Mesenchymal stem cell (in vitro differentiated cells and primary cell): ENCODE measurements at places on chromosomes 1 and 21.

DNA sequence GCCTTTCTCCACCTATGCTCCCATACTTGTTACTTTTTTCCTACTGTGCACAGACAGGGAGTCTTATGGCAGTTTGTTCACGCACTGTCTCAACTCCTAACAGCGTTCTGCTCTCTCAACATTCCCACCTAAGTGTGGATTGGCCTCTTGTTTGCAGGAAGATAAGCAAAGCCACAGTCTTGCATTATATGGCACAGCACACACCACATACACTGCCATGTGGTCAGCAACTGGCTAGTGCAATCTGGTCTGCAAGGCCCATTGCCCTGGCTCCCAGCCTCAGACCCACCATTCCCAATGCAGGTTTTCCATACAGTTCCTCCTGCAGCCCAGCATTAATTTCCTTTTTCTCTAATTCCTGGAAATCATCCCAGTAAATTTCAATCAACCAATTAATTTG, 38.3 kb upstream of the LAMC2 start:
- DNase-seq, result no peak

DNA sequence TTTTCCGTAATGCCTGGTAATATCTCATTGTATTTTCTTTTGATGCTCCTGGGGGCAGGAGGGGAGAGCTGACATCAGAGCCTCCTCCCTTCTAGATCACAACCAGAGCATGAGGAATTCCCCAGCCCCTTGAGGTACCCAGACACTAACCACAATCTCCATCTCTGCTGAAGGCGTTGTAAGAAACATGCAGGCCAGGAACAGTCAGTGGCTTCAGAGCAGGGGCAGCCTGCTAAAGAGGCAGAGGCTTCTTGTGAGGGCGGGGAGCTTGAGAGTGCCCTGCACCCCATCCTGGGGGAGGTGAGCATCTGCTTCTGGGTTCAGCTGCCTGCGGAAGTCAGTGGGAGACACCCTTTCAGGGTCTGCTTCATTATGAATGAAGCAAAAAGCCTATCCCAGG, 19.0 kb downstream of the MAPKAPK2 start:
- no peak for DNase-seq

DNA sequence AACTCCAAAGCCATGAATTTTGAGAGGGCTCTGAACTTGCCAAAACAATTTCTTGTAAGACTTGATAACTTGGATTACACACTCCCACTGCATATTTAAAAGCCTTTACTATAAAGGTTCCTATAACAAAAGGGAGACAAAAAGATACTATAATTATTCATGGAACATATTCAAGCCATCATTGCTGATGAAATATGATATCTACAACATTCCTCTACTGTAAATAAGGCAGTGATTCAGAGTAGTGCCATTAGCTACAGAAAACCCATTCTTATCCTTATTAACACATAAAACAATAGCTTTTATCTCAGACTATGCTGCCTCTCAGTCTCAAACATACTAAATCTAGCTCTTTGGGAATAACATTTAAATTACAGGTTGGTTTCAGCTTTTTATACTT, 675.5 kb upstream of the CXADR start:
- DNase-seq, result no peak

DNA sequence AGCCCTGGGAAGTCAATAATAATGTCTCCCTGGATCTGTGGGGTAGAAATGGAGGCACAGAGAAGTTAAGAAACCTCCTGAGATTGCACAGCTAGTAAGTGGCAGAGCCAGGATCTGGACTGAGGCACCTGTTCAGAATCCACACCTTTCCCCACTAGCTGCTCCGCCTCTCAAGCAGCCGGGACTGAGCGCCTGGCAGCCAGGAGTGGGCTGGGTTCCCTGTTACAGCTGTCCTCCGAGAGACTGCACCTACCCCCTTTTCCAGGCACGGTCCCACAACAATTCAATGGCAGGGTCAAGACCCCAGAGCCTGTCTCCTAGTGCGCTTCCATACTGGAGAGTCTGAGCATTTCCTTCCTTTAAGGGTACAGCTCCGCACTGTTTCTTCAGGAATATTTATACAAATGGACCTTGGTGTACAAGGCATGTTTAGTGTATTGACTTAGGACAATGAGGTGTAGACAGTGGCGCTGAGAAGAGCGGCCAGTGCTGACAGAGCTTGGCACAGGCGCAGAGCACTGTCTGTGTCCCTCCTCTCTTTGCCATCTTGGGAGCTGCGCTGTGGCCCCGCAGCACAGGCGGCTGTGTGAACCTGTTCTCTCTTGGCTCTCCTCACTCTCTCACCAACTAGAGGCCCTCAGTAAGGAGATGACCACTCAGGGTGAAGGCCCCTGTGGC, 24.4 kb downstream of the GRHL3 start:
- DNase-seq, result no peak

DNA sequence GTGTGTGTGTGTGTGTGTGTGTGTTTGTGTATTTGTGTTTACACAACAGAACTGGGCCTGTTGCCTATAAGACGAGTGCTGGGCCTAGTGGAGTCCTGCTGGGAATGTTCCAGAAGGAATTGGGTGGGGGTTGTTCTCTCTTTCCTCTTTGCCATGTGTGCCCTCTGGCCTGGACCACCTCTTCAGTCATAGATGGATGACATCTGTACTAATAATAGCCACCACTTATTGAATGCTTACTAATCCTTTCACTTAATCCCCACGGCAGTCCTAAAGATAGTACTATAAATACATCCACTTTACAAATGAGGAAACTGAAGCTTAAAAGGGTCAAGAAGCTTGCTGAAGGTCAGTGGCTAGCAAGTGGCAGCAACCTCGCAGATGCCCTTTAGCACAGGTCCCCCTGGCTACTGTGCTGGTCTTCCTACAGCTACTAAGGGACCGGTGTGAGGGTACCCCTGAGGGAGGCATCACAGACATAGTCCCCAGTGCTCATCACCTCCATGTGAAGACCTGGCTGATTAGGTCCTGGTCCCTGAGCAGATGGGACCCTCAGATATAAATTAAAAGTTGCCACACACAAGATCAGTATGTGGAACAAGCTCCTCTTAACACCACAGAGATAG, 55.2 kb upstream of the KIF1B start:
- peak; percentile 89 for DNase-seq

- peak; percentile 27 for DNase-seq
Observed at GRCh38 chr1:69993810-69994209, 211.6 kb downstream of the LRRC40 start.

DNA sequence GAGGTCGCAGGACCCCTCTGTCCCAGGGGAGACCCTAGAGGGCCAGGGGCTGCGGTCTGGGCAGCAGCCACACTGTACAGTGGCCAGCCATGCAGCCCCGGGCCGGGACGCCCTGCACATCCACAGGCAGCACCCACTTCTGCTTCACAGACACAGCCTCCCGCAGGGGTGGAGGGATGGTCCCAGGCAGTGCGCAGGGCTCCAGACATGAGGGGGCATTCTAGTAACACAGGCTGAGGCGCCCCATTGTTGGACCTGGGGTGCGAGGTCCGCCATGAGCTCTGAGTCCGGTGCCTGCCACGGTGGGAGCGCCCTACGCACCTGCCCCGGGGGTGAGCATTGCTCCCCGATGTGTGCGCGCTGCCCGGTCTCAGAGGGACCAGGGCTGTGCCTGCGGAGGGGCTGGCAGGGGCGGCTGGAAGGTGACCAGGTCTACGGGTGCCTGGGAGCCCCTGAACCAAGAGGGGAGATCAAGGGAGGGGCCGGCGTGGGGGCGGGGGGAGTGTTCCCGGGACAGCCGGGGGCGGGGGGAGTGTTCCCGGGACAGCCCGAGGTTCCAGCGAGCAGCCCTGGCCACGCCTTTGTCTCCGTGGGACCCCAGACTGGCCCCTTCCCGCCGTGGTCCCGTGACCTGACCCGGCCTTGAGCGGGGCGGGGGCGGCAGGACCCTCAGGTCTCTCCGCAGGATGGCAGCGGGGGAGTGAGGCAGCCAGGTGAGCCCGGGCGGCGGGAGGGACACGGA, 4.5 kb downstream of the MMEL1 start:
- no peak for DNase-seq

GRCh38 chr1:119715542-119715941, 3.8 kb downstream of the PHGDH start:
- peak; percentile 68 for DNase-seq

GRCh38 chr1:19921310-19921709, 2.1 kb downstream of the PLA2G2E start:
- DNase-seq, result no peak

DNA sequence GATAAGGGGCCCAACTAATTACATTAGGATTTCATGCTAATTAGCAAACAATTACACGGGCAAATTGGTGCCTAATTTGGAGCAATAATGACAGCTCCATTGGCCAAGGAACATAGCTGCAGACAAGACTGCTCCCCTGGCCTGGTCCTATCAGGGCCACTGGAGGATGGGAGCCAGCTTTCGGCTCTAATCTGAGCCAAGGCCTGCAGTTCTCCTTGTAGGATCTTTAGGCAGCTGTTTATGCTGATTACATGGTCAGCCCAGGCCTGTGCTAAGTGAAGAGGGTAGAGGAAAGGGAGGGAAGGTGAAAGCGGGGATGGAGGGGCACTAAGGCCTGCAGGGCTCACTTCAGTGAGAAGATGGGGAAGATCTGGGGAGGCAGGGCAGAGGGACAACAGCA, 12.4 kb upstream of the ADGRB2 start:
- DNase-seq, result no peak

DNA sequence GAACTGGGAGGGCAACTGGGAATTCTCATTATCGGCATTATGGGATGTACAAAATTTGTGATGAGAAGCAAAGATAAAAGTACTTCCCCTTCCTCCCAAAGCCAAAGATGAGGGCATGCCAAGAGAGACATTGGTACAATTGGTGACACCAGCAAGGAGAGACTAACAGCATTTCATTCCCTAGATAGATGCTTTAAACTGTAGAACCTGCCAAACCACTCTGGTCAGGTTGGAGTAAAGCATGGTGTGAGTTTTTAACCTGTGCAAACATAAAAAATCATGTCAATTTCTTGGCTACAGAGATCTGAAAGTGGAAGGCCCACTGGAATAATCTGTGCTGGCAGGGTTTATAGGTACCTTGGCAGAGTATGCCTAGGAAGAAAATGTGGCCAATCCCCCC, 19.4 kb downstream of the CTXND2 start:
- DNase-seq, result no peak

- DNase-seq, result no peak
Observed at GRCh38 chr1:205668951-205669340, 11.4 kb downstream of the SLC45A3 start.

GRCh38 chr1:27395441-27396195, 3.2 kb downstream of the GPR3 start:
- peak; percentile 59 for DNase-seq

GRCh38 chr1:114250683-114251572, 97.3 kb upstream of the SYT6 start:
- no peak for DNase-seq

DNA sequence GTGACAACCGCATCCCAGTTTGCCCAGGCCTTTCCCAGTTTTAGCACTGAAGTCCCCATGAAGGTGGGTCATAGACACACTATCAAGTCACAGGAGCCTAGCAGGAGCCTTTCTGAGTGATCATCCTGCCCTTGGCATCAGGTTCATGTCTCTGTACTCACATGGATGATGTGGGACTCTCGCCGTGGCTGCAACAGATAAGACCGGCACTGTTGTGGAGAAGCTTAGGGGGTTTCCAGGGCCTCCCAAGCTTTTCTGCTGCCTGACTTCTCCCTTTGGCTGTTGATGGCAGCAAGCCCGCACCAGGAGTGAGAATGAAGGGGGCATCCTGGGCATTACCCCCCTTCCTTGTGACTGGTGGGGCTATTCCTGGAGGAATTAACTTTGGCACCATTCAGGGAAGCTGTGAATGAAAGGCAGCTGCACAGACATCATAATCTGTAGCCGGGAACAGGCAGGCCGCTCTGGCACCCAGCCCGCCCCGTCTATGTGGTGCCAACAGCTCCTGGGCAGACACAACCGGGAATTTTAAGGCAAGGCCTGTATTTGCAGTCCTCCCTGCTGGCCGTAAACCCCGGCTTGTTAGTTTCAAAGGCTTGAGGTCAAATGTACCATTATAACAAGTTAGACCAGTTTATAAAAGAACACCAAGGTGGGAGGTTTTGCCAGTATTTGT, 148.6 kb downstream of the HUNK start:
- no peak for DNase-seq

GRCh38 chr21:17351766-17352165, 161.1 kb upstream of the CXADR start:
- DNase-seq, result no peak

DNA sequence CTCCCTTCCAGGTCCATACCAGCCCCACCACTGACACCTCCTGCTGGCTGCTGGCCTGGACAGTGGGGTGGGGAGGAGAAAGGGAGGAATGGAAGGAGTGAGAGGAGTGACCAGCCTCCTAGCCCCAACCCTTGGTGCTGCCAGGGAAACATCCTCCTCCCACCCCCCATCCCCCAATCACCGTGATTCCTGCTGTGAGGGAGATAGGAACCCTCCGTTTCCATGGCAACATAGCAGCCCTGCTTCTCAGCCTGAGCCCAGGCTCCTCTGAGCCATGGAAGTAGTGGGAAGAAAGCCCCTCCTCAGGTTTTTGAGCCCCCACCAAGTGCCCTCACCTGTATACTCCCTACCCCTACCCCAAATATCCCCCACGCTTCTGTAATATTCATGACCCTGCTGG, 44.4 kb upstream of the SCMH1 start:
- DNase-seq, result no peak

DNA sequence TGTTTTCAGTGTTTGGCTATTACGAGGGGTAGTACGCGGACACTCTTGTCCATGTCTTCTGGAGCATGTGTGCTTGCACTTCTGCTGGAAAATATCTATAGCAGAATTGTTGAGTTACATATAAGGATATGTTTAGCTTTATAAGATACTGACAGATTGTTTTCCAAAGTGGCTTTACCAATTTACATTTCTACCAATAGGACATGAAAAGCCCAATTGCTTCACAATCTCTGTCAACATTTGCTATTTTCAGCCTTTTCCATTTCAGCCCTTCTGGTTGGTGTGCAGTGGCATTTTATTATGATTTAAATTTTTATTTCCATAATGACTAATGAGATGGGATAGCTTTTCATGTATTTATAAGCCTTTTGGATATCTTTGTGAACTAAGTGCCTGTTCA, 6.3 kb upstream of the ANGPTL7 start:
- no peak for DNase-seq
